ENCODE measurements at places on chromosomes 4 and X. TPM values are rescaled to one million over a fixed set of nuclear protein-coding genes. Genes with fewer than 3 reads are reported as not detected.

Gene ARR3
- polyA plus RNA-seq, result 0.51 TPM

Gene KLB
- polyA plus RNA-seq, result 0.16 TPM

DNA sequence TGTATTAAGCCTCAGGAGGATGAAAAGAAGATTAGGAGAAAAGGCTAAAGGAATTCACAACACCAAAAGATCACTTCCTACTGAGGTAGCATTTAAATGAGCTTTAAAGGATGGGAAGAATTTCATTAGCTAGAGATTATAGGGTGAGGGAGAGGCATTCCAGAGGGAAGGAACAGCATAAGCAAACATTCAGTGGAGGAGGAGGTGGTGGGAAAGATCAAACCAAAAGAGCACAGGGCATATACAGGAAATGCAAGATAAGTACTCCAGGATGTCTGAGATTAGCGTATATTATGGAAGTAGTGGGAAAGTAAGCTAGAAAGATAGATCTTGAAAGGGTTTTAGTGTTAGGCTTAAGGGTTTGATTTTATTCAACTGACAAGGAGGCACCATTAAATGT is 84.8 kb downstream of the COL4A6 start:
- no peak for DNase-seq

Gene GAGE12F
- polyA plus RNA-seq, result not detected

DNA sequence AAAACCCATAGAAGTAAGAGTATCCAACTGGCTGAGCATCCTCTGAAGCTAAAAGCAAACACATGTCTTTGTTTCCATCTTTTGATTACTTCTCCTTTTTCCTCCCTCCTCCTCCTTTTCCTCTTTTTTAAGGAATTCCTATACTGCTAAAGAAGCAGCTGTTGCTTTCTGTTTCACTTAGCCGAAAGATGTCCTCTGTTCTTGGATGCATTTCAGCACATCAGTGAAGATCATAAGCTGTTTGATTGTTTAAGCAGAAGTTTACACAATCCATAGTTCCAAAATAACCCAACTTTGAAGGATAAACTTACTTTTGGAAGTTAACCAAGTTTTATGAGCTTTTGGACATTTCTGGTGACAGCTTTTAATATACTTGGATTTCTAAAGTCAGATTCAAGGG is 55.1 kb upstream of the TNIP3 start:
- no peak for DNase-seq

- no peak for DNase-seq
These were observed 6.0 kb downstream of the P2RY4 start for GRCh38 chrX:70254063-70254400.
